Tongue (tissue), 3 donors: ENCODE measurements at places on chromosomes 5 and 9. TPM values are rescaled to one million over a fixed set of nuclear protein-coding genes. Genes with fewer than 3 reads are reported as not detected.

DNA sequence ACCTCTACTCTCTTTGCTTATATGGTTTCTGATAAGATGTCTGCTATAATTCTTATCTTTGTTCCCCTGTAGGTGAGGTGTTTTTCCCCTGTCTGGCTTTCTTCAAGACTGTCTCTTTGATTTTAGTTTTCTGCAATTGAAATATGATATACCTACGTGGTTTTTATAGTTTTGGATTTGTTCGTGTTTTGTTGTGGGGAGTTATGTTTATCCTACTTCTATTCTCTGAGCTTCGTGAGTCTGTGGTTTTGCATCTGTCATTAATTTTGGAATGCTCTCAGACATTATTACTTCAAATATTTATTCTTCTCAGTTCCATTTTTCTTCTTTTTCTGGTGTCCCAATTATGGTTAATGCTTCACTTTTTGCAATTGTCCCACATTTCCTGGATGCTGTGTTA lies 521.3 kb downstream of the KCTD16 start:
- no peak for DNase-seq

- DNase-seq: no peak
Observed at GRCh38 chr9:82970359-82970758, 92.6 kb downstream of the RASEF start.

GRCh38 chr9:92729735-92730155 lies 34.9 kb downstream of the BICD2 start:
- no peak for DNase-seq

- no peak for DNase-seq
Observed at GRCh38 chr5:125059255-125060002, 313.0 kb upstream of the ZNF608 start.

DNA sequence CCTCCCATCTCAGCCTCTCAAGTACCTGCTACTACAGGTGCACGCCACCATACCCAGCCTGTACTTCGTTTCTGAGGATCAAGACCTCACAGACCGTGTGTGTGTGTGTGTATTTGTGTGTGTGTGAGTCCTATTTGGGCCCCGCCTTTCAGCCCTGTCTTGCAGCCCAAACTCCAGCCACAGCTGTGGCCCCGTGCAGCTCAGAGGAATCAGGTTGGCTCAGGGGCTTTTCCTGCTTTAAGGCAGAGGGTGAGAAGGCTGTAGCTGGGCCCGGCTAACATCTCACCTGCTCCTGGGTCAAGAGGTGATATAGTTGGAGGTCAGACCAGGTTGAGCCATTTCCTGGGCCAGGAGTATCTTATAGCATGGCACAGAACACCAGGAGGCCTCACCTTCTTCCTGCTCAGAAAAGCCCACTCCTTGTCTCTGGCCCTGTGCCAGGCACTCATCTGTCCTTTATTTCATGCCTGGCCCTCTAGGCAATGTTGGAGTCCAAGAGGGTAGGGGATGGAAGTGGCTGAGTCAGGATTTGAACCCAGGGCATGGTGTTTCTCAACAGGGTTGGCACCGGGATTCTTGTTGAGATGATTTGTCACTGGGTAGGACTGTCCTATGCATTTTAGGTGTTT lies 1.6 kb upstream of the PHYKPL start:
- no peak for DNase-seq

GRCh38 chr5:1414311-1415058 lies 30.8 kb downstream of the SLC6A3 start:
- peak; percentile 45 for DNase-seq

DNA sequence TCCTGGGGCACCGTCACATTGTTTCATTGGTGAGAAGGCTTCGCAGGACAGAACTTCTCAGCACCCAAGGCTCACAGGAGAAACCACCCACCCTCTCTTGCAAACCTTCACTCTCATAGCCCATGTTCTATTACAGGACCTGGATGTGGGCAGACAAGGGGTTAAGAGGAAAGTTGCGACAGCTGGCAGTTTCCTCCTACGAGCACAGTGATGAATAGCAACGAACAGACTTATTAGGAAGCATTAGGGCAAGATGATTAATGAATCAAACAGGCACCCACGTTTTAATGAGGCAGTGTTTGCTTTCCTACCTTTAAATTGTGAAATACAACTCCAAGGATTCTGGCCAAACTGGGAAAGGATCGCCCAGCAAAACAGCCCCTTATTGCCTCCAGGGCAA lies 339.3 kb downstream of the DRD1 start:
- no peak for DNase-seq

- DNase-seq: no peak
Observed at GRCh38 chr9:111287127-111287526, 42.9 kb downstream of the OR2K2 start.

DNA sequence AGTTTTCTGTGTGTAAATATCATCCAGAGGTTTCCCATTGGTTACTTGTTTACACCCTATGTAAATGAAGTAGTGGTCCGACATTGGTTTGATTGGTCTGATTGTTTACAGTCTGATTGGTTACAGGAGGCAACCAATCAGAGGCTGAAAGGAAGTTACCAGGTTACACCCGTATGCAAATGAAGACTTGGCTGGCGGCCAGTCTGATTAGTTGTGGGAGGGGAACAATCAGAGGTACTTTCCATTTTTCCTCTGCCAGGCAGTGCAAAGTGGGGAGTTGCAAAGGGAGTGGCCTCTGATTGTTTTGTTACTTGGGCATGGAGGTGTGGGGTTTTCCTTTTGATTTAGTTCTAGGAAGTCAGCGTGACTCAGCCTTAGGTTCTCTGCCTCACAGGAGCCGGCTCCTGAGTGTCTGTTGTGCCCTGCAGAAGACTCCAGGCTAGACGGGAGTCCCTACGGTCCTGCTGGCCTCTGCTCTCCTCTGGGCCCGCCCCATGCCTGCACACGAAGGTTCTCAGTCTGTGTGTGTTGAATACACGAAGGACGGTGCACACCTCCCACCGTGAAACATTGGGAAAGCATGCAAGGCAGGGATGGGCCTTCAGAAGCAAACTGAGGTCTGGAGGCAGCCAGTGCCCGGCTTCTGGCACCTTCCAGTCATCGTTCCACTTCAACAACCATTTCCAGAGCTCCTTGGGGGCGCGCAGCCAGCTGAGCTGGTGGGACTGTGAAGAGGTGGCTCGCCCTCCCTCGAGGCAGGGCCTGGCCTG lies 42.9 kb downstream of the OLFM1 start:
- no peak for DNase-seq

- no peak for DNase-seq
Observed at GRCh38 chr5:74589204-74590056, 51.1 kb downstream of the ENC1 start.

DNA sequence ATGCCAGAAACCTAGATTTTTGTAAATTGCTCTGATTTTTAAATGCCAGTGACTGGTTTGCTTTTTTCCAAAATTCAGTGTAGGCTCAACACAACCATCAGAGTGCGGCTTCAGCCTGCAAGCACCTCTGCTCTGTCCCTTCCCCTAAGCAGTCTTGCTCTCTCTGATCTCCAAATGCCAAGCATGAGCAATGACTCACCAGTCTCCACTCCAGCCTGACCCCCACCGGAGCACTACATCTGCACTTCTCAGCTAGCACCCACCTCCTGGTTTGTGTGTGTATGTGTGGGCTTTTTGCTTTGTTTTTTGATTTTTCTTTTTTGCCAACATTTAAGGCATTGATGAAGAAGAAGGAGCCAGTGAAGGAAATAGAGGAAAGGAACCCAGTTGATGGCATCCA lies 61.4 kb upstream of the ADRA1B start:
- no peak for DNase-seq

DNA sequence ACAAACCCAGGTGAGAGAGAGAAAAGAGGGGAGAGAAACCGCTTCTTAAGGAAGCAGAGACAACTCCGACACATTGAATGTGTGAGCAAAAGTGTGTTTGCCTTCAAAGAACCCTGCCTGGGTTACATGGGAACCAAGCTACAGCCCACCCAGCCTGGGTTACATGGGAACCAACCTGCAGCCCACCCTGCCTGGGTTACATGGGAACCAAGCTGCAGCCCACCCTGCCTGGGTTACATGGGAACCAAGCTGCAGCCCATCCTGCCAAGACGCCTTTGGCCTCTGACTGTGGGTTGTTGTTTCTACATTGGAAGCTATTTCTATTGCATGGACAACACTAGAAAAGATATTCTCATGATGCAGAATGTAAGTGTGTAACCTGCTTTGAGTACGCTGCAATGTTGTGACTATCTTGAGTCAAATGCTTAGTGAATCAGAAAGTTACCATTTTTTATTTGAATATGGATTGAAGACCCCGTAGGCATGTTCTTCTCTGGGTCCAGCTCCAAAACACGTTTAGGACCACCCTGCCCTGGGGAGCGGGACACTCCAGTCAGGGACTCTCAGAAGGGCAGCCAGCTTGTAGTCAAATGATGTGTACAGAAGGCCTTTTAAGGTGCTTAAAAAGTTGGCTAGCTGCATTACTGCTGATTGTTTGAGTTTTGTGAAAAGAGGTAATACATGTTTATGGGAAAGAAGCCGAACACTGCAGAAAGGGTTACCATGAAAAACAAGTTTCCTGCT lies 39.1 kb upstream of the UNC5A start:
- no peak for DNase-seq

DNA sequence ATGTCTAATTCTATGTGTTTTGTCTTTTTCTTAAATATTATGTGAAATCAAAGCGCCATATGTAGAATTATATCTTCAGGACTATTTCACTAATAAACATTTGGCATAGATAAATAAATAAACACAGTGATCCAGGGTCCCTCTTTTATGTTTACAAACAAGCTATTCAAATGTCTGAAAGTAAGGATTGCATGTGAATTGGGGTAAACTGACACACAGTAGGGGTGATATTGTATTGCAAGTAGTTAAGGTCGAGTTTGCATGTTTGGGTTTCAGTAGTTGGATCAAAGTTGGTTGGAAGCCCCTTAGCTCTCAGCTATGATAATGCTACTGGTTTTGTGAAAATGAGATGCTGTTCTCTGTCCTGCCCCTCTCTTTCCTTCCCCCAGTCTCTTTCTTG lies 11.4 kb downstream of the ISL1 start:
- no peak for DNase-seq

DNA sequence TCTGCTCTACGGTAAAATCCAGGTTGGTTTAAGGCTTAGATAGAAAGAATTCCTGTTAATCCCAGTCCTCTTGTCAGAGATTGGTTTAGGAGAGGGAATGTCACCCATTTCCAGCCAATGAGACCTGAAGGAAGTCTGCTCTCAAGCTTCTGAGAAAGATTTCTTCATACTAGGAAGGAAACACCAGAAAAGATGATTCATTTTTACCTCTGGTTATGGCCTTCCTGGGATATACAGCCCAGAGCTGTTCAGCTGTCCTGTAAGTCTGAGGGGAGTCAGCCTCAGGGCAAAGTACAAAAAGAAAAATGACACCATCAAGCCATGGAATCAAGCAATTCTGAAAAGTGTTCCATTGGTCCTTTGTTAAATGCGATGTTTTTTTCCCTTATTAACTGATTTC lies 18.6 kb upstream of the CFAP95 start:
- no peak for DNase-seq

DNA sequence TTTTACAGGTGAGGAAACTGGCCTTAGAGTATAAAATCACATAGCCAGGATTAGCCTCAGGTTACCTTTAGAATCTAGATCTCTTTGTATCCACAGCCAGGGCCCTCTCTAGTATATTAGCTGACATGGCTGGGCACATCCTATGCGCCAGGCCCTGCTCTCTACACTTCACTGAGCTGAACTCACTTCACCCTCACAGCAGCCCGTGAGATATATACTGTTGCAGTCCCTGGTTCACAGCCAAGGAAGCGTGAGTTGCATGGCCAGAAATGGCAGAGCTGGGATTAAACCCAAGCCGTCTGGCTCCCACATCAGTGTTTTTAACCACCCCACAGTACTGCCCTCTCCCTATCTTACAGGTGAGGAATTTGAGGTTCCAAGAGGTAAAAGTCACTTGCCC lies 58.4 kb downstream of the DAB2IP start:
- peak; percentile 73 for DNase-seq

DNA sequence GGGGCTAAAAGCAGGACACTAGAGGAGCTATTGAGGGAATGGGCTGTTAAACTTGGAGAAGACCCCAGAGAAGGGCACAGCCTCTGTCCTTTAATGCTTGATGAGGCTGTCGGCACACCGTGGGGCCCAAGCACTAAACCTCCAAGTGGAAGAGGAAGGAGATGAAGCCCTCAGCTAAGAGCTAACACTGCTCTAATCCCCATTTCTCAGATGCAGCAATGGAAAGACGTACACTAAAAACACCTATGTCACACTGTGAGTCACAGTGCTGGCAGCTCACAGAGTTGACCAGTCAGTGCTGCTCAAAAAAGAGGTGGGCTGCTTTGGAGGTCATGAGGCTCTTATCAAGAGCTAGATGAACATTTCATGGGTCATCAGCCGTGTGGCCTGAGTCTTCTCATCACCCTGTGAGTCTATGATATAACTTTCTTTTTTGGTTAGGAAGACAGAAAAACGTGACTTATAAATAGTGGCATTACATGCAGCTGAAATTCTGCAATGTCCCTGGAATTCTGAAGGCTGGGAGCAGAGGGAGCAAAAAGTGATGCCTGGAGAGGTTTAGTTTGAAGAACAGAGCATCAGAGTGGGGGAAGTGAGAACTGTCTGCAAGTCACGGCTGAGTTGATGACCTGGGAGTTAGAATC lies 21.5 kb downstream of the TNFSF8 start:
- no peak for DNase-seq

DNA sequence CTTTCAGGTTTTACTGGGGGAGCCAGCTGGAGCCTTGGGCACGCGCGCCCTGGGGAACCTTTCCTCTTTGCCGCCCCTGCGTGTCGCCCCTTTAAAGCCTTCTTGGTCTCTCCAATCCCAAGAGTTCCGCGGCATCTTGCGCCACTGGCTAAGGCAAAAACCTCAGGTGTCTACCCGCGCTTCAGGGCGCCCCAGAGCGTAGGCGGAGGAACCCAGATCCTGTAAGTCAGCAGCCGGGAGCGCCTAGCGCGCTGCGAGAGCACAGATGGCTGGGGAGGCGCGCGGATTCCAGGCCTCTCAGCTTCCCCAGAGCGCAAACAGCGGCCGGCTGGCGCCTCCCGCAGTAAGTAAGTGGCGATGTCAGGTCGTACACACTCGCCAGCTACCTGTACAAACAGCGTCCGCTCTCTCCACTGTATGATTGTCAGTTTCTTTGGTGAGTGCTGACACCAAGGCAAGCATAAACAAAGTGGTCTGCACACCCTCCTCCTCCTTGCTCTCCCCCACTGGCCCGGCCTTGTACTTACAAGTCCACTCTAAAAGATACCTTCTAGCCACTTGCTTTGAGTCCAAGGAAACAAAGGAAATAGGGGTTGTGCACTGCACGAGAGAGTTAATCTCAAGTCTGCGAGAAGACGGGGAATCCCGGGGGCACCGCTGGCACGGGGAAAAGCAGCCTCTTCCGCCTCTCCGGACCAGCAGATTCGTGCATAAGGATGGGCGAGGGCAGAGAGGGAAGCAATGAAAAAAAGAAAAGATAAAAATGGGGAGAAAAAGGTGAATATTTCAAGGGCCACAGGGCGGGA lies 2.9 kb downstream of the HTR1A start:
- DNase-seq: peak; percentile 53

DNA sequence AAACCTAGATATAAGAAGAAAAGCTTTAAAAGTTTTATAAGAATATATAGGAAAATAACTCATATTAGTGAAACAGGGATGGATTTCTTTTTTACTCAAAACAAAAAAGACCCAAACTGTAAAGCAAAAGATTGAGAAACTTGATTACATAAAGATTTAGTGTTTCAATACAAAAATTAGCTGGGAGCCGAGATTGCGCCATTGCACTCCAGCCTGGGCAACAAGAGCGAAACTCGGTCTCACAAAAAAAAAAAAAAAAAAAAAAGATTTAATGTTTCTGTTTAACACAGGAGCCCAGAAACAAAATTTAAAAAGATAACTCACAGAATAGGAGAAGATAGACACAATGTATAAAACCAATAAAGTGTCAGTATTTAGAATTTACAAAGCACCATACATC lies 45.2 kb downstream of the CDC14B start:
- DNase-seq: no peak

CCNG1 gene
- total RNA-seq: 160 TPM

PCDHB3 gene
- total RNA-seq: 3.7 TPM

SLC35D2 gene
- total RNA-seq: 10.8 TPM

DNAI1 gene
- total RNA-seq: not detected

IRX1 gene
- total RNA-seq: 1.6 TPM
